SK-N-SH (cell line): ENCODE measurements at places on chromosomes 2 and 18. TPM values are rescaled to one million over a fixed set of nuclear protein-coding genes. Genes with fewer than 3 reads are reported as not detected.

GRCh38 chr2:119523952-119524694, at the start of gene SCTR:
SCTR (minus strand) TSS chr2:119524483; CDS start chr2:119524226, 257 bp downstream.
- H3K27ac ChIP-seq, result no peak within 1 kb of the TSS
- peak within 1 kb of the TSS; percentile 22; the same call in 1 of the 2 replicates for H3K4me3 ChIP-seq
- no peaks in the 10 kb centered on the region; the same call in 1 of the 2 replicates for H3K4me1 ChIP-seq
- DNase-seq, result peak; percentile 75
- H3K36me3 ChIP-seq, result no peaks in the 10 kb centered on the region
- peaks cover 39% of the 10 kb centered on the region for H3K27me3 ChIP-seq

DNA sequence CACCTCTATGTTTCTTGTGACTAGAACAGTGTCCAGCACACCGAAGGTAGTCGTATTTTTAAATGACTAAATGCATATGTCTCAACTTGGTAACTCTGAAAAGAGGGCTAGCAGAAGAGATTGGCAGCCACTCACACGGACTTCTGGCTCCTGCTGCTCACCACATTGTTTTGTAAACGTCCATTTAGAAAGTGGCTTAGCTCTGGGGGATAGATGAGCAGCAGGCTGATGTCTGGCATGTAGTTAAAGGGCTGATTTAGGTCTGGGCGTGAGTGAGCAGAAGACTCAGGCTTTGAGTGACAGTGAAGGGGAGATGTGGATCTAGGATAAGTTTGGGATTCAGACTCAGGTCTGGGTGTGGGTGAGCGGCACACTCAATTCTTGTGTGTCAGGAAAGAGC, 372.9 kb upstream of the HS6ST1 start:
- no peaks in the 10 kb centered on the region for H3K27me3 ChIP-seq
- H3K27ac ChIP-seq, result no peak overlapping the region
- no peak for DNase-seq
- H3K36me3 ChIP-seq, result no peaks in the 10 kb centered on the region

DNA sequence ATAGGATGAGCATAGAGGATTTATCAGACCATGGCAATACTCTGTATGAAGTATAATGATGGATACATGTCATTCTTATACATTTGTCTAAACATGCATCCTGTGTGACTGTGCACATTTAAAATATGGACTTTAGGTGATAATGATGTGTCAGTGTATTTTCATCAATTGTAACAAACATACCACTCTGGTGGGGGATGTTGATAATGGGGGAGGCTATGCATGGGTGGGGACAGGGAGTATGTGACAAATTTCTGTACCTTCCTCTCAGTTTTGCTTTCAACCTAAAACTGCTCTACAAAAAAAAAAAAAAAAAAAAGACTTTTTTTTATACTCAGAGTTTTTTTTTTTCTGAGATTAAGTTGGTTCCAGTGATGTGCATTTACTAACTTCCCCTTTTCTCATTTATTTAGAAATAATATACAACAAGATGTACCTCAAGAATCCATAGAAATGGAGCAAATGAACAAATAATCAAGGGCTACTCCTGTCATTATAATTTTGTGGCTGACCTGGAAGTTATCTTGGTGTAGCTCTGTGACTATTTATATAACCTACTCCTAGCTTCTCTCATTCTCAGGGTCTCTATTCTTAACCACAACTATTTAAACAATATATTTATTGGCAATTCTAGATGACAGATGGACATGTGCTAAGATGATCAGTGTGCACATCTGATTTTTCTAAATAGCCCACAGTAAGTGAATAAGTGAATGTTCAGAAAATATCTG, 108.9 kb upstream of the ITGA4 start:
- H3K4me3 ChIP-seq, result no peak overlapping the region
- H3K27ac ChIP-seq, result no peak overlapping the region
- H3K36me3 ChIP-seq, result peaks cover 4% of the 10 kb centered on the region
- no peaks in the 10 kb centered on the region for H3K4me1 ChIP-seq
- no peak for DNase-seq
- H3K27me3 ChIP-seq, result no peaks in the 10 kb centered on the region

GRCh38 chr2:237306083-237306786, 107.7 kb downstream of the COL6A3 start:
- no peak for DNase-seq
- no peak overlapping the region for H3K4me3 ChIP-seq
- no peak overlapping the region for H3K27ac ChIP-seq

GRCh38 chr2:151198645-151199044, 63.0 kb downstream of the RBM43 start:
- no peaks in the 10 kb centered on the region for H3K36me3 ChIP-seq
- H3K27me3 ChIP-seq, result no peaks in the 10 kb centered on the region
- no peak overlapping the region for H3K4me3 ChIP-seq

- no peak overlapping the region for H3K4me3 ChIP-seq
- H3K27me3 ChIP-seq, result no peaks in the 10 kb centered on the region
- no peaks in the 10 kb centered on the region for H3K36me3 ChIP-seq
- DNase-seq, result no peak
These were observed 38.4 kb upstream of the NCKAP5 start for GRCh38 chr2:133606616-133607015.

GRCh38 chr18:60044290-60045006, 144.7 kb downstream of the PMAIP1 start:
- H3K4me1 ChIP-seq, result peaks cover 24% of the 10 kb centered on the region; the same call in 1 of the 2 replicates
- H3K27me3 ChIP-seq, result no peaks in the 10 kb centered on the region
- H3K36me3 ChIP-seq, result no peaks in the 10 kb centered on the region

- DNase-seq, result no peak
- no peak overlapping the region for H3K4me3 ChIP-seq
- no peaks in the 10 kb centered on the region for H3K4me1 ChIP-seq
- H3K36me3 ChIP-seq, result no peaks in the 10 kb centered on the region
- no peak overlapping the region for H3K27ac ChIP-seq
These were observed 48.2 kb upstream of the TAF1B start for GRCh38 chr2:9795071-9795470.

DNA sequence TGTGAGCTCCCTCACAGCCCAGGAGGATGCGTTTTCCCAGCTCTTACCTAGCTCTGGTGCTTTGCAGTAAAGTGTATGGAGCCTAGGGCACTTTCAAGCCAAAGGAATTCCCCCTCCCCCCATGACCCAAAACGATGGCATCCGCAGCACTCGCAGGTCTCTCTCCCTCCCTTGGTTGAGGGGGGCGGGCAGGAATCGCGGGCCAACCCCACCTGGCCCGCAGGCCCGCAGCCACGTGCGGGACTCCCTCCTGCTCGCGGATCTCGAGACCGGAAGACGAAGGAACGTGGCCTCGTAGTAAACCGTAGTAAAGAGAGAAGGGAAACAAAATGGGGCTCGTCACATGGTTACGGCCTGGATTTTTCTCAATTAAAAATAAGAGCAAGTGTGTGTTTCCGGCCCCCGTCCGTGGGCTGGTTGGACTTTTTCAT, 8.5 kb downstream of the IRS1 start:
- DNase-seq, result no peak
- peaks cover 14% of the 10 kb centered on the region for H3K36me3 ChIP-seq
- no peaks in the 10 kb centered on the region for H3K27me3 ChIP-seq
- peaks cover 26% of the 10 kb centered on the region for H3K4me1 ChIP-seq
- peak overlapping the region; percentile 74 for H3K4me3 ChIP-seq
- peak overlapping the region; percentile 75 for H3K27ac ChIP-seq

DNA sequence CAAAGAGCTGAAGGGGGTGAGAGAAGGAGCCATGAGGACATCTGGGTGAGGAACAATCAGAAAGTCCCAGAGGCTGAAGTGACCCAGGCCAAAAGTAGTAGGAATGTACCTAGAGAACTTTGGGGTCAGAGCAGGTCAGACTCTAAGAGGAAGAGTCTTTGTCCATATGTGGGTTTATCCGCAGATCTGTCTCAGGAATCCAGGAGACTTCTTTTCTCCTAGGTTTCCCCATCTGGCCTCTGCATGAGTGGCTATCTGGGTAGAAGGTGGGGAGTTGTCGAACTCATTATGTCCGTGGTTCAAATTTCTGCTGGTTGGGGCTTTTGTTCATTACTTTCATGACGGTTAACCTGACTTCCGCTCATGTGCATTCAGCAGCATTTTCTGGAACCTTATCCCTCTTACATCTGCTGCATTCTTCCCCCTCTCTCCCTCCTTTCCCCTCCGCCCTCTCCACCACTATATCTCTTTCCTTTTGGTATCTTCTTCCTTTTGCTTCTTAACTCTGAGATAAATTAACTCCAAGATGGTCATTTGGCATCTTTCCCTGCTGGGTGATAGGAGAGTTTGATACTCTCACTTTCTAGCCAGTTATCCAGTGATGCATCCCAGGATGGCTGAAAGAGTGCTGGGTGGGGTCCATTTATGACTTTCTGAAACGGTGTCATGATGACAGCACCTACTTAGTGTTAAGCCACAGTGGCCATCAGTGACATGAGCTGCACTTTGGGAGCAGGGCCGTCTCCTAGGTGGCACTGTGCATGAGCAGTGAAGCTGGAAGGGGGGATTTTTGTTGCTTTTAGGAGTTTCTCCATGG, 2.1 kb downstream of the LIPG start:
- H3K4me3 ChIP-seq, result peak overlapping the region; percentile 70
- no peak for DNase-seq
- peaks cover 23% of the 10 kb centered on the region; the same call in 1 of the 2 replicates for H3K4me1 ChIP-seq
- H3K27me3 ChIP-seq, result no peaks in the 10 kb centered on the region

GRCh38 chr2:37827455-37827854, 97.6 kb upstream of the RMDN2 start:
- H3K27me3 ChIP-seq, result no peaks in the 10 kb centered on the region
- peaks cover 17% of the 10 kb centered on the region for H3K4me1 ChIP-seq
- no peak overlapping the region for H3K4me3 ChIP-seq
- H3K36me3 ChIP-seq, result no peaks in the 10 kb centered on the region

DNA sequence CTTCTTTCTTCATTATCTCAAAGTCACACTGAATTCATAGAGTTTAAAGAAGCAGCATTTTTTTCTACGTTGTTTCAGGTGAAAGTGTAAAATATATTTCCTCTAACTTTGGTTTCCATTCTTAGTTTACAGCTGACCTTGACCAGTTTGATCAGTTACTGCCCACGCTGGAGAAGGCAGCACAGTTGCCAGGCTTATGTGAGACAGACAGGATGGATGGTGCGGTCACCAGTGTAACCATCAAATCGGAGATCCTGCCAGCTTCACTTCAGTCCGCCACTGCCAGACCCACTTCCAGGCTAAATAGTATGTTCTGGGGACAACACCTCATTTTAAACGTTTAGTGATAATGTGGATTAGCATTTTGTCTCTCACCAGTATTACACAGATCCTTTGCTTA, 82.4 kb downstream of the PTRHD1 start:
- H3K36me3 ChIP-seq, result peaks cover 58% of the 10 kb centered on the region
- DNase-seq, result no peak
- no peaks in the 10 kb centered on the region for H3K27me3 ChIP-seq
- peaks cover 19% of the 10 kb centered on the region; the same call in 1 of the 2 replicates for H3K4me1 ChIP-seq

- no peak for DNase-seq
- no peaks in the 10 kb centered on the region for H3K27me3 ChIP-seq
- H3K27ac ChIP-seq, result no peak overlapping the region
- no peaks in the 10 kb centered on the region for H3K4me1 ChIP-seq
These were observed 298.6 kb upstream of the MAP2 start for GRCh38 chr2:209125291-209125690.

- H3K4me3 ChIP-seq, result no peak overlapping the region
- no peaks in the 10 kb centered on the region for H3K36me3 ChIP-seq
- no peaks in the 10 kb centered on the region for H3K27me3 ChIP-seq
- no peak overlapping the region for H3K27ac ChIP-seq
- DNase-seq, result no peak
These were observed 39.7 kb downstream of the PID1 start for GRCh38 chr2:229231328-229231868.

DNA sequence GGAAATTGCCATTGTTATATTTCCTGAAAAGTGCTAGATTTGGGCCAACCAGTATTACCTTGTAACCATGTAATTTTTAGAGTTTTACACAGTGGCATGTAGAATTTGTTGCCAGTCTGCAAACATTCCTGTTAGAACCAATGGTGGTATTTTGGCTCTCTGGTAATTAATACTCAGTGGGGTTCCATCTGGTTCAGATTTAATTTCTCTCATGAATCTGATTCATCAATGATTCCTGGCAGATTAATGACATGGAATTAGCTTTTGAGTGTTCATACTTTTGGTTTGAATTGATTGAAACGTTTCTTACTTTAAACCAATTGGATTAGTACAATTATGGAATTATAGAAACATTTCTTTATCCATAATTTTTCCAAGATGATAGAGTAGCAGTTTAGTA, 93.2 kb downstream of the MC4R start:
- H3K27ac ChIP-seq, result no peak overlapping the region
- no peaks in the 10 kb centered on the region for H3K36me3 ChIP-seq
- H3K27me3 ChIP-seq, result no peaks in the 10 kb centered on the region
- H3K4me1 ChIP-seq, result no peaks in the 10 kb centered on the region; the same call in 1 of the 2 replicates
- H3K4me3 ChIP-seq, result no peak overlapping the region

DNA sequence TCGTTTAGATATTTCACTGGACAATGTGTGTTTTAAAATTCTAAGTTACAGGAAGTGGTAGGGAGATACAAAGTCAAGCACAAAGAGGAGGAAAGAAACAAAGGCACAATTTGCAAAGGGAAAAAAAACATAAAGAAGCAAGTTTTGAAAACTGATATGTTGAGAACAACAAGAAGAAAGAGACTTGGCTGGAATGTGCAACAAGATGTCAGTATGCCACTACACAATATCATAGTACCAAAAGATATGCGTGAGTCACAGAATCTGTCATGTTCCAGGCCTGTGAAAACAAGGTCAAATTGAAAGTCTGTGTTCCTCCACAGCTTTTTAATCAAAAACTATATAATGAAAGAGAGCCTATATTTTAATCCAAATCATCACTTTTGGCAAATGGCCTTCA, 12.0 kb downstream of the EXOC6B start:
- H3K27ac ChIP-seq, result no peak overlapping the region
- DNase-seq, result no peak
- no peak overlapping the region for H3K4me3 ChIP-seq
- peaks cover 9% of the 10 kb centered on the region for H3K36me3 ChIP-seq
- H3K4me1 ChIP-seq, result no peaks in the 10 kb centered on the region; the same call in 1 of the 2 replicates

Gene KCMF1
- 37.0 and 51.2 TPM in 2 replicates for polyA plus RNA-seq

Gene DARS1
- polyA plus RNA-seq, result 52.2 and 68.8 TPM in 2 replicates

Gene EN1
- polyA plus RNA-seq, result not detected in 2 replicates

Gene APOB
- not detected in 2 replicates for polyA plus RNA-seq

Gene EHD3
- polyA plus RNA-seq, result 45.3 and 45.4 TPM in 2 replicates

Gene HOXD1
- not detected in 2 replicates for polyA plus RNA-seq

Gene MEIS1
- 16.9 and 21.8 TPM in 2 replicates for polyA plus RNA-seq

Gene IRS1
- polyA plus RNA-seq, result 15.8 and 16.5 TPM in 2 replicates

Gene NPAS2
- 40.1 and 58.5 TPM in 2 replicates for polyA plus RNA-seq

Gene IL1RL1
- not detected in 2 replicates for polyA plus RNA-seq

Gene CXCR1
- polyA plus RNA-seq, result not detected in 2 replicates

Gene RFX8
- polyA plus RNA-seq, result 0.07 and 0.11 TPM in 2 replicates
